Adrenal gland (tissue), 19 donors: ENCODE measurements at places on chromosomes 7 and 10.

GRCh38 chr7:54769203-54769602, 10.2 kb upstream of the SEC61G start:
- no peak overlapping the region for H3K27ac ChIP-seq
- no peak overlapping the region for H3K4me3 ChIP-seq
- no peaks in the 10 kb centered on the region for H3K4me1 ChIP-seq
- no peaks in the 10 kb centered on the region for H3K36me3 ChIP-seq
- no peak for DNase-seq
- peaks cover 11% of the 10 kb centered on the region for H3K27me3 ChIP-seq

DNA sequence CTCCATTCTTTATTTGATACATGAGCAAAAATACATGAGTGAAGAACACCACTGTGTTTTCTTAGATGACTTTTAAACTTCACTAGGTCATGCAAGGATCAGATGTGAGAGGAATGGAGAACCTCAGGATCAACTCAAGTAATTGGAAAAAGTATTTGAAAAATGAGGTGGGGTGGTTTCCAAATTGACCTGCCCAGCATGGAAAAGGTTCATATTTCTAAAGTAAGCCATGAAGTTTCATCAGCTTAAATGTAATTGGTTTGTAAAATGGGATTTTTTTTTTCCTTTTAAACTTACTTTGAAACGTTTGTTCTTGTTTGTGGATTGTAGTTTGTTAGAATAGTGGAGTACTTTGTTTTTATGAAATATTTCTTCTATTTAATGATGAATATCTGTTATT, 134.8 kb downstream of the MLLT10 start:
- H3K36me3 ChIP-seq = peaks cover 3% of the 10 kb centered on the region
- no peak overlapping the region for H3K27ac ChIP-seq
- peaks cover 11% of the 10 kb centered on the region for H3K4me1 ChIP-seq
- no peaks in the 10 kb centered on the region for H3K27me3 ChIP-seq
- DNase-seq = no peak

DNA sequence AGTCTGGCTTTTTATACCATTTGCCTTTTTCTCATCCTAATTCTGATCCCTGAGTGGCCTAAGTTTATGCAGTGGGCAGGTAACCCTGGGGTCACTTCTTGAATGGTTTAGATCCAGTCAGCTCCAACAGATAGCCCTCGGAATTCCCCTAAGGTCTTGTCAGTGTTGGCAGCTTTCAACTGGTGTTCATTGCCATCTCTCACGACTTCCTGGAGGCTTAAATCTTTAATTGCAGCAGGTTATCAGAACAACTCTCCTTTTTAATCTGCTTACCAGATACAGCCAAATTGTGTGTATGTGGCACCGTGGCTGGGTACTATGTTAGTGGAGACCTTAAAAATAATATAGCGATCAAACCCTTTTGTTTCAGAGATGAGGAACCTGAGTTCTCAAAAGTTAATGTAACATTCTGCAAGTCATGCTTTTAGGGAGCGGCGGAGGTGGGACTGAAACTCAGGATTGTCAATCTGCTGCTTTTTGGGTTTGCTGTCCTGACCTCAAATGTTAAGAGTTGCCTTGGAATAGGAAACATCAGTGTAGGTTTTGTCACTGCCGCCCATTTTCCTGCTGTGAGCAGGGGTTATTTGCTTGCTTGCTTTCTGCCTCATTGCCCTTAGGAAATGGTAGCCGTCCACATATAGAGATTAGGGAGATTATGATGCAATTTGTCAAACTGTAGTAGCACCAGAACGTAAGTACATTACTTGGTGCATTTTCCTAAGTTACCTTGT, 818 bp downstream of the DLD start:
- DNase-seq = no peak
- peaks cover 42% of the 10 kb centered on the region for H3K4me1 ChIP-seq
- no peaks in the 10 kb centered on the region for H3K36me3 ChIP-seq
- H3K4me3 ChIP-seq = peak overlapping the region; percentile 72
- no peaks in the 10 kb centered on the region for H3K27me3 ChIP-seq

GRCh38 chr10:127892743-127893142, at the start of gene CLRN3:
Gene CLRN3, minus strand, starts transcription at chr10:127892941. Its CDS starts 157 bp downstream, at chr10:127892784.
- no peak within 1 kb of the TSS for H3K27ac ChIP-seq
- H3K36me3 ChIP-seq = no peaks in the 10 kb centered on the region
- H3K27me3 ChIP-seq = no peaks in the 10 kb centered on the region
- no peak within 1 kb of the TSS for H3K4me3 ChIP-seq

GRCh38 chr10:52308251-52309031, 5.6 kb upstream of the DKK1 start:
- peaks cover 11% of the 10 kb centered on the region for H3K4me1 ChIP-seq
- H3K27me3 ChIP-seq = peaks cover 11% of the 10 kb centered on the region
- H3K4me3 ChIP-seq = peak overlapping the region; percentile 55
- H3K36me3 ChIP-seq = no peaks in the 10 kb centered on the region

DNA sequence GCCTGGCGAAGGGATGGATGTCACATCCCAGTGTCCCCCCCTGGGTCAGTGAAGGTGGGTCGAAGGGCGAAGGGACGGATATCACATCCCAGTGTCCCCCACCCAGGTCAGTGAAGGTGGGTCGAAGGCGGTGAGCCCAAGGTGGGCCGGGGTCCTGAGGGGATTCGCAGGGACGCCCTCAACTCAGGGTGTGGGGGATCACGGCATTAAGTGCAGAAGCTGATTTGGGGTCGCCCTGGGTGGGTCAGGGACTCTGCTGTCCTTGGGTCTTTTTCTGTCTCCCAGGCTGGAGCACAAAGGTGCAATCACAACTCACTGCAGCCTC, 21.9 kb downstream of the ADAP1 start:
- H3K4me3 ChIP-seq = no peak overlapping the region
- no peak for DNase-seq
- H3K36me3 ChIP-seq = no peaks in the 10 kb centered on the region

DNA sequence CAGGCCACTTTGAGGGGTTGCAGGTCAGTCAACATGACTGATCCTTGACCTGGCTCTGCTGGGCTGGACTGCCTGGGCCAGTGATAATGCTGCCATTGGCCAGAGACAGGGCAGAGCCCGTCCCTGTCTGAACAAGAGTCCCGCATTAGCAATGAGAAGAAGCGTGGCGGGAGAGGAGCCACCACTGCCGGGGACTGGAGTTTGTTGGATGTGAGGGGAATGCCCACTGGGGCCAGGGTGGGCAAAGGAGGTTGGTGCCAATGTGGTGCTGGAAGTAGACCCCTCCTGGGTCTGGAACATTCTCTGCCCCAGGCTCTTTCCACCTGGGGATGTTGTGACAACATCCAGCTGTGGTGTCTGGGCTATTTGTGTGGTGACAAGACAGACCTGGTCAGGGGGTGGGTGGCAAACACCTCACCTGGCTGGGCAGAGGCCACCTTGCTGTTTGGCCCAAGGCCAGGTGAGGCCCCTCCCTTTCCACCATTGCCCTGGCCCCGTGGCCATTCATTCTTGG, 7.6 kb downstream of the SAP25 start:
- H3K4me1 ChIP-seq = peaks cover 40% of the 10 kb centered on the region
- peak overlapping the region; percentile 95 for H3K27ac ChIP-seq
- DNase-seq = no peak
- H3K4me3 ChIP-seq = no peak overlapping the region
- H3K27me3 ChIP-seq = no peaks in the 10 kb centered on the region

DNA sequence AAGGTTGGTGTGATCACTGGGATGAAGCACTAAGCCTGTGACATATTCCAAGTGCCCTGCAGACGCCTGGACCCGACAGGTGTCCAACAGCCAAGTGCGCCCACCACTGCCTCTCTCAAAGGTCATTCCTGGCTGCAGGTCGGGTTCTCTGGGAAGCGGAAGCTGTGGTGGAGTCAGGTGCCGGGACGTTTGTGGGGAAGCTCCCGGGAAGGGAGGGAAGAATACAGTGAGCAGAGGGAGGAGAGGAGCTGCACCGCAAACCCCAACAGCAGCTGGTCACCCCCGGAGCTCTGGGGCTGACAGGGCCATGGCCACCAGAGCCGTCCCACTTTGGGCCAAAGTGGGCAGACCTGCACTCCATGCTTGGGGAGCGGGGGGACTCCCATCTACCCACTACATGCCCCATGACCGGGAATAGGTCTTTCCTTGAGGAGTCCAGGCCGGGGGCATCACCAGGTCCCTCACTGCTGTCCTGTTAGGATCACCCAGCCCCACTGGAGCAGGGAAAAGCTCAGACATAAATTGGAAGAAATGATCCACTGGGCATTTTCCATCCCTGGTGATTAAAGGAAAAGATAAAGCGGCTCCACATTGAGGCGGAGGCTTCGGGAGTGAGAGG, 84.5 kb upstream of the PPP2R2D start:
- no peaks in the 10 kb centered on the region for H3K36me3 ChIP-seq
- DNase-seq = no peak
- H3K27ac ChIP-seq = no peak overlapping the region
- H3K27me3 ChIP-seq = peaks cover 12% of the 10 kb centered on the region
- no peak overlapping the region for H3K4me3 ChIP-seq
- no peaks in the 10 kb centered on the region for H3K4me1 ChIP-seq

- no peaks in the 10 kb centered on the region for H3K4me1 ChIP-seq
- H3K4me3 ChIP-seq = no peak overlapping the region
- no peak for DNase-seq
- H3K27me3 ChIP-seq = no peaks in the 10 kb centered on the region
- no peak overlapping the region for H3K27ac ChIP-seq
Observed at GRCh38 chr10:48765039-48765438, 80.4 kb downstream of the WDFY4 start.

- no peaks in the 10 kb centered on the region for H3K27me3 ChIP-seq
- no peaks in the 10 kb centered on the region for H3K36me3 ChIP-seq
- peaks cover 45% of the 10 kb centered on the region for H3K4me1 ChIP-seq
- H3K27ac ChIP-seq = no peak overlapping the region
- DNase-seq = no peak
- no peak overlapping the region for H3K4me3 ChIP-seq
Observed at GRCh38 chr10:74587109-74587854, 239.1 kb upstream of the KAT6B start.

GRCh38 chr7:43469051-43469450, 113.9 kb upstream of the STK17A start:
- H3K27ac ChIP-seq = no peak overlapping the region
- H3K4me3 ChIP-seq = no peak overlapping the region
- no peaks in the 10 kb centered on the region for H3K36me3 ChIP-seq

DNA sequence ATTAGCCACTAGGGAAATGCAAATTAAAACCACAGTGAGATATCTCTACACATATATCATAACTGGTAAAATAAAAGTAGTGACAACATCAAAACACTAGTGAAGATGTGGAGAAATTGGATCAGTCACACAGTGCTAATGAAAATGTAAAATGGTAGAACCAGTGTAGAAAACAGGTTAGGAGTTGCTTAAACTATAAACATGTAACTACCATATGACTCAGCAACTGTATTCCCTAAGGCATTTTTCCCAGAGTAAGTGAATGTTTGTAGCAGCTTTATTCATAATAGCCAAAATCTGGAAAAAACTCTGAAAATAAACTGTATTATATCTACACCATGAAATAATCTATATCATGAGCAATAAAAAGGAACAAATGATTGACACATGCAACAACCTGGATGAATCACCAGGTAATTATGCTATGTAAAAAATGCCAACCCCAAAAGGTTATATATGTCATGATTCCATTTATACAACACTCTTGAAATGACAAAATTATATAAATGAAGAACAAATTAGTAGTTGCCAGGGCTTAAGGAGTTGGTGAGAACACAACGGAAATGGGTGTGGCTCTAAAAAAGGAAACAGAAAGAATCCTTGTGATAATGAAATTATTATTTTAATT, 22.8 kb downstream of the SLC25A40 start:
- no peaks in the 10 kb centered on the region for H3K4me1 ChIP-seq
- H3K27ac ChIP-seq = no peak overlapping the region
- no peaks in the 10 kb centered on the region for H3K27me3 ChIP-seq
- H3K36me3 ChIP-seq = no peaks in the 10 kb centered on the region

DNA sequence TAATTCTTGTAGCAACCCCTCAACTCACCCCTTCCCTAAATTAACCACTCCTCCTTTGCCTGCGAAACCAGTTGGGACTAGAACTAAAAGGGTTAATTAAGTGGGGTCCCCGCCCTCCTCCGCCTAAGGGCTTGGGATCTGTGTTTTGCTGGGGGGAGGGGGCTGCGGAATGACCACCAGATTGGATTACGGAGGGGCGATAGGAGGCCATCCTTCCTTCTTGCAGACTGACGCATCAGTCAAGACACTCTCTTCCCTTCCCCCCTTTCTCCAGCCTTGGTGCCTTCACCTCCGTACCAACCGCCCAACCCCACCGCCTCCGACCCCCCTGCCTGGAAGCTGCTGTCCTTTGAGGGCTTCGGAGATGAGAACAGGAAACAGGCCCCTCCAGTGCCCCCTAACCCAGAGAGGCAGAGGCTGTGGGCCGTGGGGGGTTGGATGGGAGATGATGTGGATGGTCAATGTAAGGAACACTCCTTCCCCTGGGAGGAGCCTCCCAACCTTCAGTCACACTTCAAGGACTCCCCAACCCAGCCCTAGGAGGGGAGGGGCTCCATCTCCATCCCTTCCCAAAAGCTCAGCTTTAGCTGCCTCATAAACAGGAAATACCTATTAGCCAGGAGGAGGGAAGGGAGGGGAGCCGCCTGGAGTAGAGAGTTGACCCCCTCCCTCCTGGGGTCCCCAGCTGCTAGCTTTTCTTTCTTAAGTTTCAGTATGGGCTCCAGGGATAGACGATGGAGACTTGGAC, 997 bp upstream of the LDB1 start:
- peak overlapping the region; percentile 40 for H3K4me3 ChIP-seq
- H3K4me1 ChIP-seq = peaks cover 37% of the 10 kb centered on the region
- peak overlapping the region; percentile 96 for H3K27ac ChIP-seq
- H3K36me3 ChIP-seq = no peaks in the 10 kb centered on the region
- no peaks in the 10 kb centered on the region for H3K27me3 ChIP-seq

DNA sequence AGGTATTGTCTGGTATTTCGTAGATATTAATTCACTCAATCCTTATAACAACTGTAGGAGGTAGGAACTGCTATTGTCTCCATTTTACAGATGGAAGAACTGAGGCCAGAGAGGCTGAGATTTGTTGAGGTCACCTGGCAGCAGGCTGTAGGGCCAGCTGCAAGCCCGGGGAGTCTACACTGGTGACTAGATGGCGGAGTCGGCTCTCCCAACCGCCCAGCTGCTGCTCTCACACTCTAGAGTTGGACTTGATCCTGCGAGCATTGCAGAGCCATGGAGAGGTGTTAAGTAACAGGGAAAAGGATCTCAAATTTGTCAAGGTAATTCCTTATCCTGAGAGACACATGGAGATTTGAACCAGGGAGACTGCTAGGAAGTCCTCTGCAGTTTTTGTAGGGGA, 124.1 kb downstream of the CAMK1D start:
- DNase-seq = no peak
- no peak overlapping the region for H3K4me3 ChIP-seq
- H3K27me3 ChIP-seq = no peaks in the 10 kb centered on the region

GRCh38 chr10:124612611-124613498, 131.3 kb downstream of the FAM53B start:
- peaks cover 29% of the 10 kb centered on the region for H3K4me1 ChIP-seq
- H3K27ac ChIP-seq = peak overlapping the region; percentile 10
- no peak overlapping the region for H3K4me3 ChIP-seq
- DNase-seq = peak; percentile 65

DNA sequence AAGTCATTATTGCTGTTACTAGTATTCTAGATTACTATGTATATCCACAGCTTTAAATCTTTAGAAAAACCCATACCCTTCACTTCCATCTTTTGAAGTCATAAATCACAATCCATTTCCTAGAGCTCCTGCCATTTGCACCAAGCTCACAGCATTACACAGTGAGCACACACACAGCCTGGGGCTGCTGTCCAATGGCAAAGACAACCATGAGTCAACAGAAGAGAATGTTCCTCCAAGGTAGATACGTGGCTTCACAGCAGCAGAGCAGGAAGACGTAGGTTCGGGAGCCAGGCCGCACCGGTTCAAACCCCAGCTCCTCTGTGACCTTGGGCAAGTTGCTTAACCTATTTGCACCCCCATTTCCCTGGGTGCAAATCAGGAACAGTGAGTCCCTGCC, 234.6 kb downstream of the DIP2C start:
- H3K36me3 ChIP-seq = no peaks in the 10 kb centered on the region
- H3K27me3 ChIP-seq = no peaks in the 10 kb centered on the region
- H3K4me1 ChIP-seq = no peaks in the 10 kb centered on the region
- DNase-seq = peak; percentile 89
- H3K4me3 ChIP-seq = no peak overlapping the region
